Smooth muscle cell of trachea (primary cell): ENCODE measurements at places on chromosomes 3 and 15. TPM values are rescaled to one million over a fixed set of nuclear protein-coding genes. Genes with fewer than 3 reads are reported as not detected.

Gene NR1I2
- total RNA-seq: not detected in 2 replicates

Gene LINGO1
- total RNA-seq: not detected in 2 replicates

Gene NRROS
- 0.58 and 1.5 TPM in 2 replicates for total RNA-seq

Gene EIF2B5
- 25.0 and 32.1 TPM in 2 replicates for total RNA-seq

Gene PRTG
- 1.6 and 1.7 TPM in 2 replicates for total RNA-seq

Gene GOLGA6L10
- under 0.01 and 0.44 TPM in 2 replicates for total RNA-seq

Gene TNFAIP8L3
- total RNA-seq: 37.4 and 47.5 TPM in 2 replicates

Gene FOXL2NB
- not detected in 2 replicates for total RNA-seq

Gene SH2D7
- total RNA-seq: under 0.01 TPM in 1 of 2 replicates, not detected in the other

Gene POPDC2
- 0.15 and 0.33 TPM in 2 replicates for total RNA-seq

Gene NOX5
- 0.58 and 0.83 TPM in 2 replicates for total RNA-seq

Gene SPRED1
- 49.6 and 50.5 TPM in 2 replicates for total RNA-seq

Gene CLDN11
- total RNA-seq: 211 and 779 TPM in 2 replicates

Gene IL17RC
- total RNA-seq: 57.6 and 58.9 TPM in 2 replicates

Gene PP2D1
- total RNA-seq: not detected in 2 replicates

Gene IQSEC1
- total RNA-seq: 16.4 and 37.9 TPM in 2 replicates

Gene UACA
- total RNA-seq: 107 and 164 TPM in 2 replicates

Gene CKMT1B
- not detected in 2 replicates for total RNA-seq

Gene PLA2G4F
- under 0.01 TPM in 1 of 2 replicates, not detected in the other for total RNA-seq

Gene GUCA1C
- total RNA-seq: not detected in 2 replicates

Gene PIGZ
- 2.8 and 3.6 TPM in 2 replicates for total RNA-seq

Gene TBL1XR1
- total RNA-seq: 161 and 216 TPM in 2 replicates

Gene SENP5
- total RNA-seq: 35.2 and 35.4 TPM in 2 replicates

Gene CSTA
- total RNA-seq: 2.6 and 7.8 TPM in 2 replicates

Gene TMEM87A
- total RNA-seq: 44.5 and 66.8 TPM in 2 replicates

Gene KCNMB3
- total RNA-seq: 0.50 and 1.0 TPM in 2 replicates

Gene CCDC54
- not detected in 2 replicates for total RNA-seq

Gene ZNF80
- not detected in 2 replicates for total RNA-seq

Gene MCTP2
- total RNA-seq: 18.9 and 19.6 TPM in 2 replicates

Gene C3orf33
- total RNA-seq: 1.3 and 4.1 TPM in 2 replicates

Gene GNAT1
- not detected in 2 replicates for total RNA-seq

Gene CNTN3
- 1.7 and 3.0 TPM in 2 replicates for total RNA-seq

Gene NANOGP8
- 0.15 and 0.33 TPM in 2 replicates for total RNA-seq
